ENCODE measurements at places on chromosomes 12 and 14. TPM values are rescaled to one million over a fixed set of nuclear protein-coding genes. Genes with fewer than 3 reads are reported as not detected.

Gene TBX5
- total RNA-seq, result not detected

Gene DENND5B
- 18.3 TPM for total RNA-seq

Gene CCDC85C
- 22.2 TPM for total RNA-seq

Gene PTGDR
- total RNA-seq, result not detected

Gene BDKRB1
- not detected for total RNA-seq

Gene MCRS1
- total RNA-seq, result 71.1 TPM

DNA sequence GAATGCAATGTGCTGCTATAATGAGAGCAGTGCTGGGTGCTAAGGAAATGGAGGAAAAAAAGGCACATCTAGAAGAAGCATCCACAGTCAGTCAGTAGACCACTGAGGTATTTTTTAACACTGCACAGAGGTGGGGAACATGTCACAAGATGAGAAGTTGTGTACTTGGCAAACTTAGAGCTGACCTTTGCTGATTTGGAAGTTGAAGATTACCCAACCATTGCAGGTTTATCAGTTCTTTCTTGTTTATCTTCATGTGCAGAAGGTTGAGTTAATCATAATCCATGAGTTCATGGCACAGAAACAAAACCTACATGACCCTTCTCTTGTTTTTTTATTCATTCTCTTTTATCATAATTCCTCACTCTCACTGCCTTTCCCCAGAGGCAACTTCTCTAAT, 3.2 kb upstream of the PAH start:
- DNase-seq, result no peak
- H3K27ac ChIP-seq, result no peak overlapping the region
- no peaks in the 10 kb centered on the region for H3K27me3 ChIP-seq
- H3K36me3 ChIP-seq, result no peaks in the 10 kb centered on the region

DNA sequence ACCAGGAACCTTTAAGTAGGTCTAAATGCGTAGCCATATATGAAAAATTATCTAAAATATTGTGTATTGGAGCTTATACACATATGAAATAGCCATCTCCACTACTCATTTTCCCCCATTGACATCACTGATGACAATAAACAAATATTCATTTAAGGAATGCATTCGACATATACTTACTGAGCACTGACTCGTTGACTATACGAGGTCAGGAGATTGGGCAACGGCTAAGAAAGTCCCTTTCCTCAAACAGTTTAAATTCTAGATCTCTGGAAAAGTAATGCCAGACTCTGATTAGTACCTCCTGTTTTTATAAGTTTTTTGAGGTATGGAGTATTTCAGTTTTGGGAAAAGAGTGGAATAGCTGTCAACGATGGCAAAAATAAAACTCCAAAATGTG, 139.4 kb upstream of the DIO2 start:
- no peaks in the 10 kb centered on the region for H3K27me3 ChIP-seq
- no peak for DNase-seq
- no peaks in the 10 kb centered on the region for H3K4me1 ChIP-seq
- no peak overlapping the region for H3K4me3 ChIP-seq
- H3K27ac ChIP-seq, result no peak overlapping the region
- H3K36me3 ChIP-seq, result no peaks in the 10 kb centered on the region

DNA sequence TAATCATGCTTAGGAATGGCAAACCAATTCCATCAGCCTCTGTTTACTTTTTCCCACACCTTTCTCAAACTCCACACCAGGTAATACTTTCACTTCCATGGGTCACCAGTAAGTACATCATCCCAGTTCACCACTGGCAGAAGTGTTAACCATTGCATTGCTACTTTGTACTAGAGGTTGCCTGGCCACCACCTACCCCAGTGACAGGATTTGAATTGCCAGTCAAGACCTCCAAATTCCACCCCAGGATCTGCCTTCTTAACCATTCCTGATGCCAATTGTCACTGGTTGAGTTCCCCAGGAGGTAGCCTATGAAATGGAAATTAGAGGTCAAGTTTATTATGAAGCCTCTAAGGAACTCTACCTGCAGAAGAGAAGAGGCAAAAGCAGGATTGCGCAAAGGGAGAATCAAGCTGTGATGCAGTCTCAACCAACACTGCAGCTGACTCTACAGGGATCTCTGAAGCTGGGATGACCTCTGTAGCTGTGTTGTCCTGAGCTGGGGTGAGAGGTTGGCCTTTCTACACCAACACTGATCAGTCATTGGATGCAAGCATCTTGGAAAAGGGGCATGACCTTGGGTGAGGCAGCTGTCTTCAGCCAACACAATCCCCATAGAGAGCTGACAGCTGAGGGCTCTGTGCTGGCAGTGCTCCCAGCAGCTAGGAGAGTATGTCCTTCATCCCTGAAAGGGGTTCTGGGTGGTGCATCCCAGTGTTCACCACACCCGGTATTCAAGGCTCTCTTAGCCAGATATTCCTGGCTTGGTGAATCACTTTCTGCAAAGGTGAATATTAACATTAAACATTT, 37.0 kb upstream of the HMGA2 start:
- H3K4me1 ChIP-seq, result no peaks in the 10 kb centered on the region
- no peak overlapping the region for H3K27ac ChIP-seq
- no peaks in the 10 kb centered on the region for H3K36me3 ChIP-seq
- DNase-seq, result no peak

DNA sequence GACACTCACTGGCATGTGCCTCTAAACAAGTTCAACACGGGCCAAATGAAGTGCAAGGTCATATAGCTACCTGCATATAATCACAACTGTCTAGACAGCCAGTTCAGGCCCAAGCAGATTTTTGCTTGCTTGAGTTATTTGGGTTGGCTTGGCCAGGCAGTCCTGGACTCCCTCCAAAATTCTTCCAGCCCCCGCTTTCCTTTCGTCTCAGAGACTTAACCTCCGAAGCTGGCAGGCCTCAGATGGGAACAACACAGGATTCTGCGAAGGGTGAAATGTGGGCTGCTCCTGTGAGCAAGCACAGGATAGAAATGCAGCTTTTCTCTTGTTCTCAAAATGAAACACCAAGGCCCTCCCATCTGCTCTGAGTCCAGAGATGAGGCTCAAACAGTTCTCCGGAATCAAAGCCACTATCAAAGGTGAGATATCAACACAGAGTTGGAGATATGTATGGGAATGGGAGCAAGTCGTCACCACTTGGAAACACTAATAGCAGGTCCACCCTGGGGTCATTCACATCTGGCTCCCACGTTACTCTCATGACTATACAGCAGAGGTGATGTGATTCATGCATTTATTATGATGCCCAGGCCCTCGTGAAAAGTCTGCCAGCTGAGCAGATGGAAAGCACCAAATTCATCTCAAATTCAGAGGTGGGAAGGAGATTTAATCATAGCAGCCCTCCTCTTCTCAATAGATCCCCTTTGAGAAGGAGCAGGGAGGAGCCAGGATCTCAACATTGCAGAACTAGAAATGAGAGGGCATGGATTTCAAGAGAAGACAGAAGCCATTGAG, 389.8 kb downstream of the NUAK1 start:
- peak; percentile 86 for DNase-seq
- H3K4me1 ChIP-seq, result no peaks in the 10 kb centered on the region
- peaks cover 46% of the 10 kb centered on the region for H3K27me3 ChIP-seq

DNA sequence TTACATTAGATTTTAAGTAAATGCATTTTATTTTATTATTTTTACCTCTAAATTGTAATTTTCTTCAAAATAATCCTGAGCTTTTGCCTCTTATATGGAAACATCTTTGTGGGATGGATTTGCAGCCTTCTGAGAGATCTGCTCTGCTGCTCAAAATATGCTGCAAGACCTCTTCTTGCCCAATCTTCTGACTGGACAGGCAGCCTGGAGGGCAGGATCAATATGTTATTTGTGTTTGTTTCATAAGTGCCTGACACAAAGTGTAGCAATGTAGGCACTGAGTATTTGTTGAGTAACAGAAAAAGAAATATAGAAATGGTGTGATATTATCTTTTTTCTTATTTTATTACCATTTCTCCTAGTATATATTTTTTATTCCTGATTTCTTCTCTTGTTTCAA, 1106.9 kb downstream of the TMTC2 start:
- no peak for DNase-seq
- no peak overlapping the region for H3K4me3 ChIP-seq
- no peaks in the 10 kb centered on the region for H3K27me3 ChIP-seq
- H3K36me3 ChIP-seq, result no peaks in the 10 kb centered on the region
- no peaks in the 10 kb centered on the region for H3K4me1 ChIP-seq
- no peak overlapping the region for H3K27ac ChIP-seq

DNA sequence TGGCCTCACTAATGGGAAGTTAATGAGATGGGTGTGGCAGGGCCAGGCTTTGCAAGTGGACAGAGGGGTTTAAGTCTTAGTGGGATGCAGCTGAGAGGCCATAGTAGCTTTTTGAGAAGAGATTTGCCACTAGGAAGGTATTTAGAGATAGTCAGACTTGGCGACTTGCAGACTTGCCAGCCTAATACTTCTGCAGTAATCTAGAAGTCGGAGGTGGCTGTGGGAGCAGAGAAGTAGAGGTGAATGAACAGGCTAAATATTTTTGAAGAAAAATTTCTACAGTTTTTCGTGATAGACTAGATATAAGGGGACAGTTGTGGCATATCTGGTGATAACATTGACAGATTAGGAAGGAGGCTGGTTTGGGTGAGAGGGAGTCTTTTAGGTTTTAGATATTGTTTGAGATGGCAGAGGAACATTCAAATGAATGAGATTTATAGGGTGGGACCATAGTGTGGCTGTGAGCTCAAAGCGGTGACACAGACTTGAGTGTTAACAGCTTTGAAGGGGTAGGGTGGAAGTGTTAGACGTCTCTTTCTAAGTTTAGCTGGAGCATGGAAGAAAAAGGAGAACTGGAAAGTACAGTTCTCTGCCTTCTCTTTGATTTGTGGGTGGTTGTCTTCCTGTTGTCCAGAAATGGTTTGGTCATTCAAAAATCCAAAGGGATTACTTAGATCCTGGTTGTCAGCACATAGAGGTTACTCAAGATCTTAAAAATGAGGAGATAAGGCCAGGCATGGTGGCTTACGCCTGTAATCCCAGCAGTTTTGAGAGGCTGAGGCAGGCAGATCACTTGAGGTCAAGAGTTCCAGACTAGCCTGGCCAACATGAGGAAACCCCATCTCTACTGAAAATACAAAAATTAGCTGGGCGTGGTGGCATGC, 44.9 kb downstream of the MAPKAPK5 start:
- H3K27me3 ChIP-seq, result no peaks in the 10 kb centered on the region
- H3K36me3 ChIP-seq, result peaks cover 19% of the 10 kb centered on the region

- DNase-seq, result no peak
- H3K4me1 ChIP-seq, result no peaks in the 10 kb centered on the region
- no peak overlapping the region for H3K27ac ChIP-seq
Measured at GRCh38 chr14:56798447-56799342, 11.6 kb downstream of the OTX2 start.

DNA sequence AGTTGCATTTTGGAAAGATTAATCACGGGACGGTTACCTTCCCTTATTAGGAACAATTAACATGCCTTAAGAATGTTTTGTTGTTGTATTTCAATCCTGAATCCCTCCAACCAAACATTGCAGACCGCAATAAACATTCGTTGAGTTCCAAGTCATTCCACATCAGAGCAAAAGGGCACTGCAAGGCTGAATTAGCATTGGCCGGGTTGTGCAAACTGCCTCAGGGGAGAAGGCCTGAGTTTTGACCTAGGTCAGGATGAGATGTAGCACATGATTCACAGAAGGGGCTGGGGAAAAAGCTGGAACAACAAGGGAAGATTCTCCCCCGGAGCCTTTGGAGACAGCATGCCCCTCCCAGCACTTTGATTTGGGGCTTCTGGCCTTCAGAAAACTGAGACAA, 82.1 kb upstream of the BDKRB2 start:
- H3K27me3 ChIP-seq, result no peaks in the 10 kb centered on the region
- no peak for DNase-seq
- no peak overlapping the region for H3K27ac ChIP-seq
- no peaks in the 10 kb centered on the region for H3K4me1 ChIP-seq
- no peaks in the 10 kb centered on the region for H3K36me3 ChIP-seq

GRCh38 chr12:117105902-117106301, 6.7 kb upstream of the TESC start:
- no peak overlapping the region for H3K4me3 ChIP-seq
- H3K4me1 ChIP-seq, result no peaks in the 10 kb centered on the region
- no peaks in the 10 kb centered on the region for H3K36me3 ChIP-seq
- H3K27me3 ChIP-seq, result peaks cover 12% of the 10 kb centered on the region
- H3K27ac ChIP-seq, result no peak overlapping the region

DNA sequence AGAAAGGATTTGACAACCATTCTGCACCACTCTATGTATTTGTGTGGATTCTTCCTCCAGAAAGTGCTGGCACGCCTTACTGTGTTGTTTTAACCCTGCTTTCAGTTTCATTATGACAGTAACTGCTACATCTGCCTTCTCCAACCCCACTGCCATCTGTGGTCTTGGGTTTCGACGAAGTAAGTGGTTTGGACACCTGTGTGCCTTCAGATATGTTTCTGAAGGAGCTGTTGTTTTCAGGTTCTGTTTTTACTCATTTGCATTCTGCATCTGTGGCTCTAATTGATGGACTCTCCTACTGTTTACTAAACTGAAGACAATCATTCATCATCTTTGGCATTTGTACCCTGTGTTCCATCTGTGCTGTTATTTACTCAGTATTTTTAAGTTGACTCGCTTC, 4.1 kb downstream of the TSHR start:
- peaks cover 4% of the 10 kb centered on the region for H3K4me1 ChIP-seq
- peaks cover 39% of the 10 kb centered on the region for H3K27me3 ChIP-seq
- no peak overlapping the region for H3K4me3 ChIP-seq
- H3K27ac ChIP-seq, result no peak overlapping the region
- DNase-seq, result no peak

GRCh38 chr12:78028426-78028825, 197.7 kb downstream of the NAV3 start:
- peaks cover 2% of the 10 kb centered on the region for H3K36me3 ChIP-seq
- no peak overlapping the region for H3K27ac ChIP-seq
- H3K4me1 ChIP-seq, result no peaks in the 10 kb centered on the region
- H3K4me3 ChIP-seq, result no peak overlapping the region
- DNase-seq, result no peak

GRCh38 chr14:76836029-76836630, 9.9 kb downstream of the LRRC74A start:
- no peak overlapping the region for H3K27ac ChIP-seq
- H3K4me3 ChIP-seq, result no peak overlapping the region
- no peaks in the 10 kb centered on the region for H3K36me3 ChIP-seq
- peaks cover 8% of the 10 kb centered on the region for H3K27me3 ChIP-seq
- H3K4me1 ChIP-seq, result no peaks in the 10 kb centered on the region

Measured in endothelial cell of umbilical vein (primary cell).